ENCODE measurements at places on chromosomes 7 and 10. TPM values are rescaled to one million over a fixed set of nuclear protein-coding genes. Genes with fewer than 3 reads are reported as not detected.

- DNase-seq: no peak
Observed at GRCh38 chr7:30479202-30480120, 877 bp upstream of the NOD1 start.

Gene PRKCQ
- 0.49 TPM for polyA plus RNA-seq

GRCh38 chr10:122655524-122656307 lies 43.9 kb downstream of the C10orf120 start:
- DNase-seq: no peak

Gene ZSWIM8
- polyA plus RNA-seq: 110 TPM

GRCh38 chr10:110696436-110696835 lies 52.3 kb downstream of the RBM20 start:
- DNase-seq: no peak

Gene FRMPD2
- polyA plus RNA-seq: 0.10 TPM

DNA sequence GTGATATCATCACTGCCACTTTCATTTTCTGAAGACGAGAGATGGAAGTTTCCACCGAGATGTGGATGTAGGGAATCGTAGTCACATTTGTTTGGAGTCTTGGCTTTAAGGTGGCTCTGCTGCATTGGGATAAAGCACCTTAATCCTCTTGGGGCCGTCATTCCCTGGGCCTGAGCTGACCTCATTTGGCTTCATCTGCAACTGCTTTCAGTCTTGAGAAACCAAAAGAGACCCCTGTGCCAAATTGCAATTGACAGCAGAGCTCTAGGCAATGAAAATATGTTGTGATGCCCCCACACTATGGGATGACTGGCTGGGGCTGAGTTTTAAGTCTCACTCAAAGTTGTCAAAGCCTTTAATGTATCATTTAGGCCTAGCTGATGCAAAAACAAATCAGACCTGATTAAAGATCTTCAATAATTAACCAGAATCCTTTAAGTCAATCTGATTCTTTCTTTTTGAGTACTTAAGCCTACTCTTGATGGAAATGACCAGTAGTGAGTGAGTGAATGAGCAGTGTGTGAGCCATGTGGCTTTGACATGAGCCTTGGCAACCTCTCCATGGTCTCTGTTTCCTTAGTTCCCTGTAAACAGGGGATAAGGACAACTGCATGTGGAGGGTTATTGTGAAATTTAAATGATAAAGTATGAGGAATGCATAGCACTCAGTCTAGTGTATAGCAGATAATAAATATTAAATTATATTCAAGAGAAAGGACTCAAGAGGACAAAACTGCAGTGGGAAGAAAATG lies 155.0 kb downstream of the BMPER start:
- no peak for DNase-seq

DNA sequence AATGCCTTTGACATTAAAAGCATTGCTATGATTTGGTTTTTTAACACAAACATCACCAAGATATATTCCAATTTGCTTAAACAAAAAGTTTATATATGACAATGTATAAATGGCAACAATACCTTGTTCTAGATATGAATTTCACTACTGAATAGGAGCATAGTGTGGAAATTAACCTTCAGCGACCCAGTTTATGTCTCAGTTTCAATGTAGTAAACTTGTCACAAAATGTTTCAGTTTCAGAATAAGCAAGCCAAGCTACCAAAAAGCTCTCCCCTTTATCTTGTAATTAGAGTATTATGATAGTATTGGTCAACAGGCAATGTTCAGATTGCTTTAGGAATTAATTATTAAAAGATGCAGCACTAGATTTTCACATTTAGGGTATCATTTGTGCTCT lies 99.6 kb upstream of the PCDH15 start:
- DNase-seq: no peak

Gene CTAGE15
- 0.08 TPM for polyA plus RNA-seq

GRCh38 chr7:150313367-150313809 lies 9.8 kb upstream of the LRRC61 start:
- no peak for DNase-seq

DNA sequence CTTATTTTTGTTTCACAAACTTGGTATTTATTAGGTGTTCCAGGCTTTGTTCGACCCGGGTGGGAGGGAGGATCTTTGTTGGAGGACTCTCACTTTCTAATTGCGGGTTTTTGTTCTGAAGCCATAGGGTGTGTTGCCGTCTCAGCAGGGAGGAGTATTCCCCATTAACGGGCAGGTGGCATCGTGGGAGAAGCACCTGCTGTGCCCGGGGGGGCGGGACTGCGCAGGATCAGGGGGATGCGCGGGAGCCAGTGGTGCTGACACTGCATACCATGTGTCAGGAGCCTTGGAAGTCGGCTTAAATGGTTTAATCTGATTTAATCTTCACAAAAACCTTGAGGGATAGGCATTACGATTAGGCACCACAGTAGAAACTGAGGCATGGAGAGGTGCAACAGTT lies 113.0 kb downstream of the MGMT start:
- DNase-seq: no peak

- DNase-seq: no peak
Observed at GRCh38 chr10:133456041-133456951, 2.6 kb downstream of the SCART1 start.

Gene LIPN
- polyA plus RNA-seq: 0.06 TPM

Gene VWDE
- 0.06 TPM for polyA plus RNA-seq

DNA sequence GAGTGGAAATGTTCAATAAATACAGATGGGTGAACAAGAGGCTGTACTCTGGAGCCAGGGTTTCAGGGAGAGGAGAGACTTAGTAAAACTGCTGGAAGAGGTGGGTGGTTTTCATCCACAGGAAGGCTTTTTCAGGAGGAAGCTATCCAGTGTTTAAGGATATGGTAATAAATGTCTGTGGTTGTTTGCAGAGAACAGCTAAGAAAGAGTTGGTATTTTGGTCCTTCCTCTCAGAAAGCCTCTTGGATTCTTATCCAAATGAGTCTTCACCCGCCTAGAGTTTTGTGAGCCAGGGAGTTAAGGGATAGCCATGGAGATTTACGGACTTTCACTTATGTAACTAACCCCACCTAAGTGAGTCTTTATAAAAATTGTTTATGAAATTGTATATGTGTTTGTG lies 95.7 kb downstream of the GNAI1 start:
- no peak for DNase-seq

- DNase-seq: no peak
Observed at GRCh38 chr7:152865011-152865410, 105.5 kb downstream of the ACTR3B start.

GRCh38 chr10:3068968-3069737 lies 1.8 kb downstream of the PFKP start:
- DNase-seq: no peak

DNA sequence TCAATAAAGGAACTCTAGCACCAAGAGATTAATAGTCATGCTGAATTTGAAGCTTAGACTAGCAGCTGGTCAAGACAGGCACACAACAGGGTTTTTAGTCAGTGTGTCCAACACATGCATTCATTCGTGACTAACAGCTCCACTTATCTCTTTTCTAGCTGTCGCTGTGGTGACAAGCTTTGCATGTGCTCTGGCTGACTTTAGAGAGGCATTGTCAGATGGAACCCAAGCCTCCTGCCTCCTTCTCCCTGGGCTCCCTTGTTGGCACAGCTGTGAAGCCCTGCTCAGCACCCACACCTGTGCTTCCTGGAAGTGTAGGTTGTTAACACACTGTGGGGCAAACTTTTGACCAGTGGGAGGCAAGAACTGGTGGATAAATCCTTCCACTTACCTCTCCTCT lies 9.8 kb upstream of the AGK start:
- DNase-seq: no peak
